ENCODE measurements at places on chromosomes 13 and 19.
A peak's percentile ranks its signal among the peaks of the same experiment; 100 is the strongest.

DNA sequence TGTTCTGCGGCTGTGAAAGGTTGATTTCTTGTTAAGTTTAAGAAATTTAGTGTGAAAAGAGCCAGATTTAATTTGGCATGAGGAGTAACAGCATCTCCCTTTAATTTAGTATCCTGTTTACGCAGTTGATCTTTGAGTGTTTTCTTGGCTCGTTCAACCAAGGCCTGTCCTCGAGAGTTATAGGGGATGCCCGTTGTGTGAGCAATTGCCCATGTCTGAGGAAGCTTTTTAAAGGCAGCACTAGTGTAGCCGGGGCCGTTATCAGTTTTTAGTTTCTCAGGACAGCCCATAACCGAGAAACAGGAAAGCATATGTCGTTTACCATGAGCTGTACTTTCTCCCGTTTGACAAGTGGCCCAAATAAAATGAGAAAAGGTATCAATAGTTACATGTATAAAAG lies 47.5 kb upstream of the ZNF43 start:
- no peak for DNase-seq

DNA sequence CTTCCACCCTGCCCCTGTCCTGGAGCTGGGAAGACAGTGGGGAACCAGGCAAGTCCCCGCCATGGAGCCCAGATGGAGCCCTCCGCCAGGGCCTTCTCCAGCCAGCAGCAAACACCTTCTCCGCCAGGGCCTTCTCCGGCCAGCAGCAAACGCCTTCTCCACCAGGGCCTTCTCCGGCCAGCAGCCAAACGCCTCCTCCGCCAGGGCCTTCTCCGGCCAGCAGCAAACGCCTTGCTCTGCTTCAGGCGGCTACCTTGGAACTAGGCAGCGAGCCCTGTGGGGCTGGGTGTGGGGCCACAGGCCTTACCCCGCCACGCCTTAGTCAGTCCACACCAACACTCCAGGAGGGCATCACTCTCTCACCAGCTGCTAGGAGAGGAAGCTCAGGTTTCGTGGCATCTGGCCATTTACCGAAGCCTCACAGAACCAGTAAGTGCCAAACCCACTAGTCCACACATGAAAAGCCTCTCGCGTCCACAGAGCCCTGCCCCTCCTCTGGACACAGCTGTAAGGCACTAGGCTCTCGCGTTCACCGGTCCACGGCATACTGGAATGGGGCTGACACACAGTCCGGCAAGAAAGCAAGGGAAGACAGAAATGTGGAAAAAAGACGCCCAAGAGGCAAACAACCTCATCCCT lies 41.0 kb downstream of the MLLT1 start:
- DNase-seq: no peak

- no peak for DNase-seq
Observed at GRCh38 chr13:22740264-22740663, 440.5 kb upstream of the SGCG start.

GRCh38 chr19:50331994-50332243 lies 2.7 kb upstream of the KCNC3 start:
- DNase-seq: no peak

GRCh38 chr13:21974741-21975140 lies 303.9 kb downstream of the FGF9 start:
- DNase-seq: no peak

DNA sequence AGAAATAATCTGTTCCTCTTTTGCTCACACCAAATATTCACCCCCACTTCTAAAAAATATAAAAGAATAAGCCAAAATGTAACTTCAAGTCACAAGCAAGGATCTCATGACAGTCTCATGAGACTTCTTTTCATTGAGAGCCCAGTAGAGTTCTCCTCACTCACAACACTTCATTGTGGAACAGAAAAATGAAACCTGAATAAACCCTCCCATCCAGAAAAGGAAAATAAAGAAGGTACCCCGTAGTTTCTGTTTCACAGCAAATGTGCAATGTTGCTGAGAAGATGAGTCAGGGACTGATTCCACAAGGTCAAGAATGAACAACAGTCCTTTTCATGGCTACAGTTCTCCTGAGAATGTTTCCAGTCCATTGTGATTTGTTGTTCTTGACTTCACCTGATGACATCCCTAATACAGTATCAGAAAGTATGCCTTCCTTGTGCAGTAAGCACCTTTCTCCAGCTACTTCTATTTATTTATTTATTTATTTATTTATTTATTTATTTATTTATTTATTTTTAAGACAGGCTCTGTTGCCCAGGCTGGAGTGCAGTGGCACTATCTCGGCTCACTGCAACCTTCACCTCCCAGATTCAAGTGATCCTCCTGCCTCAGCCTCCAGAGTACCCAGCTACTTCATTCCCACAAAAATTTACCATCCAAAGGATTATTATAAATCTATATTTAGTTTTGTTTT lies 6.4 kb upstream of the ZNF841 start:
- DNase-seq: no peak

DNA sequence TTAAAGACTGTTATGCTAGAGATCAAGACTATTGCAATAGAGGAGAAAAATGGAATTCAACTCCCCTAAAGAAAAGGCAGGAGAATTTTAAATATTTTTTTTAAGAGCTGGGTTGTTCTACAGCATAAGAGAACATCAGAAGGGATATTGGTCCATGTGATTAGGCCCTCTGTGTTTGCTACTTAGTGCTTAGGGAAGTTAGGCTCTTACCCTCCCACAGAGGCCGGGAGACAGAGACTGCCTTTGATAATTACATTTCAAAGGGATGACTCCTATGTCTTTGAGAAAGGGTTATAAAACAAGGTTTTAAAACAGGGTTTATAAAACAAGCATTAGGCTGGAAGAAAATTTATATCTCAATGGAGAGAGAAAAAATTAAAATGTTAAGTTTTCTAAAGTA lies 1248.1 kb upstream of the PCDH20 start:
- no peak for DNase-seq

GRCh38 chr13:80737513-80737912 lies 396.6 kb upstream of the SPRY2 start:
- DNase-seq: no peak

- no peak for DNase-seq
Observed at GRCh38 chr13:40094056-40094455, 438.6 kb downstream of the COG6 start.

- DNase-seq: no peak
Observed at GRCh38 chr13:106117035-106117434, 418.4 kb downstream of the EFNB2 start.

GRCh38 chr13:99955107-99955746 lies 16.3 kb downstream of the ZIC5 start:
- DNase-seq: no peak

GRCh38 chr19:54431255-54431838 lies 16.1 kb downstream of the TTYH1 start:
- no peak for DNase-seq

- DNase-seq: no peak
Observed at GRCh38 chr13:112712451-112713207, 22.8 kb downstream of the ATP11A start.

- DNase-seq: no peak
Observed at GRCh38 chr13:38042771-38043170, 173.2 kb upstream of the TRPC4 start.

DNA sequence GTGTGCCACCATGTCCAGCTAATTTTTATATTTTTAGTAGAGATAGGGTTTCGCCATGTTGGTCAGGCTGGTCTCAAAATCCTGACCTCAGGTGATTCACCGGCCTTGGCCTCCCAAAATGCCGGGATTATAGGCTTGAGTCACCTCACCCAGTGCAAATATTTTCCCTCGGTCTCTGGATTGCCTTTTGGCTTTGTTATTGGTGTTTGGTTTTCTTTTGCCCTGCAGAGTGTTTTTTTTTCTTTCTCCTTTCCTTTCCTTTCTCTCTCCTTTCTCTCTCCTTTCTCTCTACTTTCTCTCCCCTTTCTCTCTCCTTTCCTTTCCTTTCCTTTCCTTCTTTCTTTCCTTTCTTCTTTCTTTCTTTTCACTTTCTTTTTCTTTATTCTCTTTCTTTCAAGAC lies 33.2 kb downstream of the KDM4B start:
- DNase-seq: no peak

- DNase-seq: no peak
Observed at GRCh38 chr13:52850396-52851136, 2.1 kb upstream of the PCDH8 start.

- DNase-seq: no peak
Observed at GRCh38 chr13:33081666-33082065, 65.4 kb downstream of the KL start.

DNA sequence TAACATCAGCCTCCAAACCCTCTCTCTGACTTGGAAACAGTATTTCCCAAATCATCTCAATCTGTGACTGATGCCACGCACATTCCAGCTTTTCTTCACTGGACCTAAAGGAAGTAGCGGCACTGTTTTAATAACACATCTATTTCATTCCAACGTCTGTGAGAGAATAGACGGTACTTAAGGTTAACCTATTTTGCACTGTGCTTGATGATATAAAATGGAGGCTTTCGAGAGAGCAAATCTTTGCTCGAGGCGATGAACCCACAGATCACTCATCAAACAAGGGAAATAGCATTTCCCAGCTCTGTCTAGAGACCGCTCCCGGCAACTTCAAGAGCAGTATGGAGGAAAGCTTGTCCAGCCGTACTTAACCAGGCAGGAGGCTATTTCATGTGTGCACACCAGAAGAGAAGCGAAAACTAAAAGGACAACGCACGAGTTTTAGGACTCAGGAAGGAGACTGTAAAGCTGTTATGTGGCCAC lies 2.9 kb downstream of the UBL3 start:
- DNase-seq: no peak

DNA sequence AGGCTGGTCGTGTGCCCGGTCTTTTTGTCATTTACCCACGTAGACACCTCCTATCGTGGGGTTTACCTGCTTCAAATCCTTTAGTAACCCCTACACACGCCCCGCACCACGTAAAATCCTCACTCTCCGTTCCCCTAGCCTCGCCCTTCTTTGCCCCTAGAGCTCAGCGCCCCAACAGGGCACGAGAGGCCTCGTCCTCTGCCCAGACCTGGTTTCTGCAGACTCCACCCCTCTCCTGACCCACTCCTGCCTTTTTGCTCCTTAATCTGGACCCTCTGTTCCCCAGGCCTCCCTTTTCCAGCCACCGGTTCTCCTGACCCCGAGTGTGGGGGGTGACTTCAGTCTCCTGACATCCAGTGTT lies 412 bp downstream of the ZNF528 start:
- no peak for DNase-seq

- DNase-seq: peak; percentile 14
Observed at GRCh38 chr19:35549174-35549788, 3.9 kb downstream of the TMEM147 start.

GRCh38 chr13:76890021-76890420 lies 3.8 kb upstream of the KCTD12 start:
- DNase-seq: no peak

DNA sequence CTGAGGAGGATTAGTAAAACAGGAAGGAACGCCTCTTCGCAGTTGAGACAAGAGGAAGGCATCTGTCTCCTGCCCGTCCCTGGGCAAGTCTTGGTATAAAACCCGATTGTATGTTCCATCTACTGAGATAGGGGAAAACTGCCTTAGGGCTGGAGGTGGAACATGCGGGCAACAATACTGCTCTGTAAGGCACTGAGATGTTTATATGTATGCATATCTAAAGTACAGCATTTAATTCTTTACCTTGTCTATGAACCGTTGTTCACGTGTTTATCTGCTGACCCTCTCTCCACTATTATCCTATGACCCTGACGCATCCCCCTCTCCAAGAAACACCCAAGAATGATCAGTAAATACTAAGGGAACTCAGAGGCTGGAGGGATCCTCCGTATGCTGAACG lies 722 bp upstream of the TIMM50 start:
- DNase-seq: no peak

DNA sequence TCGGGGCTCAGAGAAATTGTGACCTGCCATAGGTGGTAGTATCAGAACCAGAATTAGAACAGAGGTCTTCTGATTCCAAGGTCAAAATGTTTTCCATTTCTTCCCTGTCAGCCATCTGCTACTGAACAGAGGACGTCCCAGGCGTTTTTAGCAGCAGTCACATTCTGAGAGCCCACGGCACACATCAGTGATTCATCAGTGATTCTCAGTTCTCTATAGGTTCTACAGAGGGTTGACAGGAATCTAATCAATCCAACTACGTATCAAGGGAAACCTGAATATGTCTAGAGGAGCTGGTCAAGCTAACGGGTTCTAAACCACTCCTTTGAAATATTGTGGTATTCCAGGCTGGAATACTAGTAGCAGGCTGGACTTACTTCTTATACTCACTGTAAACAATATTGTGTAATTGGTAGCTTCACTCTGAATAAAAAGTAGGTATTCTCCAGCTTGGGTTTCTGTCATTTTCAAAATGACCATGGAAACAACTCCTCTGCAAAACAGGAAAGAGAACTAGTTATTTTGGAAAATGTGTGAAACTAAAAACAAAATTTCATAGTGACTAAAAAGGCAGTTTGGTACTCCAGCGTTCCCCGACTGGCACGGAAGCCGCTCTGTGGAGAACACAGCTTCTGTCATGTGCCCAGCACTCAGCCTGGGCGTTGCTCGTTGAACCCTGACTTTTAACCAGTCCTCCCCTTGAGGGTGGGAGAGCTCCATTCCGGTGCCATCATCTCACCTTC lies 43.2 kb downstream of the FLT3 start:
- no peak for DNase-seq

DNA sequence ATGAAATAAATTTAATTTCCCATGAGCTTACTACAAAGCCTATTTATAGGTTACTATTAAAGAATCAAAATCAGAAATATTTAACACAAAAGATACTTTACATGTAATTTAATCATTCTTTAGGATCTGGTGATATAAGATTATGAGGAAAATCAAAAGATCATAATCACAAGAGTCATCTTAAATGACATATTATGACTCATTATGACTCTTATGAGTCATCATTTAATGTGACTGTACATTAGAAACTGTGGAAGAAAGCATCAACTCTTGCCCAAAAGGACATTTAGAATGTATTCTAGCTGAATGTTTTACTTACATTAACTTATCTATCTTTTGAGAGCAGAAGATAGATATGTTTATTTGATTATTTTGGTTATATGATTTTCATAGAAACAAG lies 458.6 kb downstream of the DCT start:
- no peak for DNase-seq

- DNase-seq: no peak
Observed at GRCh38 chr13:35179494-35179893, 237.4 kb downstream of the NBEA start.

DNA sequence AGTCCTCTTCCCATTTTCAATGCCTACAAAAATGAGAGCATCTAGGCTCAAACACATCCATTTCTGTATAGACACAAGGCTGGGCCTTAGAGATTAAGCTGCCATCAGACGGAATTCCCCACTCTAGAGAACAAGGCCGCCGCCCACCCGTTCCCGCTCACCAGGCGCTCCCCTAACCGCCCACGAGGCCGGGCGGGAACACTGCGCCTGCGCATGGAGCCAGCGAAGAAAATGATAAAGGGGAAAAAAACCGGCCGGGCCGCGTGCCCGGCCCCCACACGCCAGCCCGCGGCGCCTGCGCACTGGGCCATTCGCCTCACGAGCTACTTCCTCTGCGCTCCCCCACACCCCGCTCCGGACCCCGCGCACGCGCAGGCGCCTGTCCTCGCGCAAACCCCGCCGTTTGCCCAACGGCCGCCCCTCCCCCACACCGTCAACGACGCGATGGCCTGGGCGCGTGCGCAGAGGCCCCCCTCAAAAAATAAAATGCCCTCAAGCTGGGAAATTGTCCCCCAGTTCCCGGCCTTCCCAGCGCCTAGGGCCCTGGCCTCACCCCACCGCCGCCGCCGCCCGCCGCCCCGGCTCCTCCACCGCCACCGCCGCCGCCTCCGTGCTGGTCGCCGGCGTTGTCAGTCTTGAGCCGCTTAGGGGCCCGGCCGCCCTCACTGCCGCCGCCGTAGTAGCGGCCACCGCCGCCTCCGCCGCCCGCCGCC lies 483 bp downstream of the HNRNPL start:
- peak; percentile 98 for DNase-seq
